ENCODE measurements at places on chromosomes 3 and 15. TPM values are rescaled to one million over a fixed set of nuclear protein-coding genes. Genes with fewer than 3 reads are reported as not detected.

Gene PLCH1
- total RNA-seq, result 0.32 TPM

Gene CKMT1B
- not detected for total RNA-seq

Gene AAGAB
- 38.7 TPM for total RNA-seq

Gene ADAMTS7
- total RNA-seq, result 13.6 TPM

Gene PLXND1
- total RNA-seq, result 238 TPM

Gene CCR2
- total RNA-seq, result not detected

Gene ZIC1
- 125 TPM for total RNA-seq

Gene C3orf49
- total RNA-seq, result not detected

Gene C2CD4B
- not detected for total RNA-seq

Gene CHRNA5
- 1.3 TPM for total RNA-seq

Gene ACTRT3
- 9.2 TPM for total RNA-seq

Data from hair follicle dermal papilla cell (primary cell).